Lower leg skin (tissue), 4 donors: ENCODE measurements at places on chromosomes 7 and 10. TPM values are rescaled to one million over a fixed set of nuclear protein-coding genes. Genes with fewer than 3 reads are reported as not detected.

NKX2-3 gene
- total RNA-seq: not detected

MYL10 gene
- total RNA-seq: not detected

MYOF gene
- 129 TPM for total RNA-seq

NACAD gene
- 1.8 TPM for total RNA-seq

CTBP2 gene
- total RNA-seq: 39.5 TPM

AGMO gene
- total RNA-seq: not detected

GFRA1 gene
- total RNA-seq: 18.0 TPM
